Adrenal gland (tissue), 19 donors: ENCODE measurements at places on chromosomes 16 and 17. TPM values are rescaled to one million over a fixed set of nuclear protein-coding genes. Genes with fewer than 3 reads are reported as not detected.

Gene LRRC36
- 4.7 TPM for total RNA-seq

Gene ADGRG1
- 69.9 TPM for total RNA-seq

Gene KRT39
- total RNA-seq, result not detected

Gene PYDC1
- total RNA-seq, result not detected

Gene SPNS3
- 10.5 TPM for total RNA-seq

Gene CPHXL2
- not detected for total RNA-seq
